ENCODE measurements at places on chromosomes 2 and 18.
A peak's percentile ranks its signal among the peaks of the same experiment; 100 is the strongest.

DNA sequence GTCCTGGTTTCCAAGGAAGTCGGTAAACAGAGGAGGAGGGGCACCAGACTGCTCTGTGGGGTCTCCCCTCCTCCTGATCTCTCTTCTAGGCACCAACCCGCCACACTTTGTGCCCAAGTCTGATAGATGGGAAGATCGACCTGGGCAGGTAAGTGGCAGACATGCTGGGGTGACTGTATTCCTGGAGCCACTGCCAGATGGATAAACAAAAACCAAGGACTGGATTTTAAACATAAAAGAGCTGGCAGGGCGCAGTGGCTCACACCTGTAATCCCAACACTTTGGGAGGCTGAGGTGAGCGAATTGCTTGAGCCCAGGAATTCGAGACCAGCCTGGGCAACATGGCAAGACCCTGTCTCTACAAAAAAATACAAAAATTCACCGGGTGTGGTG lies 181.2 kb downstream of the ANAPC1 start:
- no peak for DNase-seq

DNA sequence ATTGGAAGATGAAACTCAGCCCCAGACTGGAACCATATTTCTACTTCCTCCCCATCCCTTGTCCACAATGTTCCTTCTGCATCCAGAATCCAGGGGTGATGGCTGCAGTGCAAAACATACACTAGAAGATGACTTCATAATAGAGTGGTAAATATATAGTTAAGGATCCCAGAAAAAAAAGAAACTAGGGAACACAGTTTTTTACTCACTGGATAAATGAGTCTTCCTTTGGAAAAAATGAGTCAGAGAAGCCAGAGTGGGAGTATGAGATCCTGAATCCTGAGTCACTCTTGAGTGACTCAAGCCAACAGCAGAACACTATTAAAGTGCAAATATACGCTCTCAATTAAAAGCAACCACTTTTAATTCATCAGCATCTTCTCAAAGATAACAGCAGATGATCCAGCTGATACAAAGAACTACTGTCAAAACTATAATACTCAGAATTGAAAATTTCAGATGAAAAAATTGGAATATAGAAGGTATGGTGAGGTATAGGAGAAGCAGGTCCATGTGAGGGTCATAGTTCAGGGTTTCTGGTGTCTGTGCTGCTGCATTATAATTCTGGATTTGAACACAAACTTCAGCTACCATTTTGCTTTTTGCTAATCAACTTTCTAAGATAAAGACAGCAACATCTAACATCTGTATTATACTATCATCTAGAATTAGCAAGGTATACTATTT lies 987.2 kb upstream of the CDH2 start:
- no peak for DNase-seq

DNA sequence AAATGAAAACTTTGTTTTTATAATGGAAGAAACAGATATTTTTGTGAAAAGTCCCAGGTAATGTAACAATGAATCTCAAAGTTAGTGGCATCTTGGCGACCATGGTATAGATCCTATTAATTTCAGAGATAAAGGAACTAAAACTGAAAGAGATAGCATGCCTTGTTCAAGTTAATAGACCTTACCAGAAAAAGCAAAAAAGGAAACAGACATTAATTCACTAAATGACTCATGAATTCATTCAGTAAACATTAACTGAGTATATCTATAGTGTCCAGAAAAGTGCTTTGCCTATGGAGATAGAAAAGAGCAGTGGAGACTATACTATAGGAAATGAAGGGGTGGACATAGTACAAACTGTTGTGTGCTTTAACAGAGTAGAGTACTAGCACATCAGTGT lies 763.3 kb downstream of the TRIB2 start:
- DNase-seq: no peak

DNA sequence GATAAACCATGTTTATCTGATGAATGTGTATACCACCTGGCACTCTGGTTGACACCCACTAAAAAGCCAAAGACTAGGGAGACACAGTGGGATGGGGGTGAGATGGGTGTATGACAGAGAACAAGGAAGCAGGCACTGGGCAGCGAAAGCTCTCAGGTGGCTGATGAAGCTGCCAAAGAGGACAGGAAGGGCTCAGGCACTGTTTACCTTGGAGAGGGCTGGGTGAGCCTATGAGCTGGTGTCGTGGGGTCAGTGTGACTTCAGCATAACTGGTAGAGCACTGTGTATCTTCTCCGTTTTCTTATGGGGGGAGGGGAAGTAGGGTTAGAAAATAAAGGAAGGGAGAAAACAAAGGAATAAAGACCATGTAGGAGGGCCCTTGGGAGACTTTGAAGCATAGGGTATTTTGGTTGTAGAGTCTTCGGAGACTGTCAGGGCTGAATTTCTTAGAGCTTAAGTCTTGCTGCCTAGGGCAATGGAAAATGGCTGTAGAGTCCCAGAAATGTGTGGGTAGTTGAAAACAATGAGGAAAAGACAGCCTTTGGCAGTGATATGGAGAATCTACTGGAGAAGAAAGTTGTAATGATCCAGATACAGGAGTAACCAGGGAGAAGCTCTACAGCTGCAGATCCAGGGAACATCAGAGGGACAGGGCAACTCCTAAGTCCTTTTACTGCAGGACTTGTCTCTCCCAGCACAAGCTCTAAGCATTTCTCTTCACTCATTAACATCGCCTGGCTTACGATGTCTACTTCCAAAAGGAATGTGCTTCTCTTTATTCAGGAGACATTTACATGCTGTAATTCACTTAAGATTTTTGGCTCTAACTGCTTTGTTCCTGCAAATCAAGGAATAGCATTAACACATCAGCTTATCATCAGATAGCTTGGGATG lies 120.0 kb downstream of the AQP4 start:
- no peak for DNase-seq

DNA sequence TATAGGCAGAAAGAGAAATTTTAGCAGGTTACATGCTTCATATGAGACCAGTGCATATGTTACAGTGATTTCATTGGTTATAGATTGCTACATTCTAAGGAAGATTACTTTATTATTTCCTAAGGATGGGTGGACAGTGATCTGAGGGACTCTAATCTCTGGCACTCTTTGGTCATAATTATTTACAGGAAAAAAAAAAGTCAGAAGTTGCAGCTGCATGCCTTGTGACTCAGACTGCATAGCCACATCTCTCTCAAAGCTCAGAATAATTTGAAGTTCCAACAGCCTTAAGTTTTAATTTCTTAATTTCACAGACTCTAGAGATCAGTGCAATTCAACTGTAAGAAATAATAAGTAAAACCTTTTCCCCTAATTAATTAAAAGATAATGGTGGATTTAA lies 27.1 kb upstream of the BARD1 start:
- no peak for DNase-seq

DNA sequence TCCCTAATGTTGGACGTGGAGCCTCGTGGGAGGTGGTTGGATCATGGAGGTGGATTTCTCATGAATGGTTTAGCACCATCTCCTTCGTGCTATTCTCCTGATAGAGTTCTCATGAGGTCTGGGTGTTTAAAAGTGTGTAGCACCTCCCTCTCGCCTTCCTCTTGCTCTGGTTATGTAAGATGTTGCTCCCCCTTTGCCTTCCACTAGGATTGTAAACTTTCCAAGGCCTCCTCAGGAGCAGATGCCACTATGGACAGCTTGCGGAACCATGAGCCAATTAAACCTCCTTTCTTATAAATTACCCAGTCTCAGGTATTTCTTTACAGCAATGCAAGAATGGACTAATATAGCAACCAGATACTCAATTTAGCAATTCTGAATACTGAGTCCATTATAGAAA lies 82.4 kb upstream of the PELI1 start:
- no peak for DNase-seq

DNA sequence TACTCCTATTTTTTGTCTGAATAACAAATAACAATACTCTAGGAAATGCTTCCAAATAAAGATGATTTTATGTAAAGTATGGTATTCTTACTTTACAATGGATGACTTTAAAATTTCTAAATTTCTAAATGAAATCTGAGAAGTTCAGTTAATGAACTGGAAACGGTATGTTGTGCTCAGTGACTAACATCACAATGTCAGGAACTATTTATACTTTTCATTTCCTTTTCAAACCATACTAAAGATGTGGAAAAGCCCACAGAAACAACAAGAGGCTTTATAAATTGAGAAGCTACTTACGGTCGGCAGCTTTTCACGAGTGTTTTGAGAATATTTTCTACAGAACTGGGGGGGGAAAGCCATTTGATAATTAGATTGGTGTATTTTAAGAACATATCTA lies 31.1 kb downstream of the PSME4 start:
- no peak for DNase-seq

- no peak for DNase-seq
Observed at GRCh38 chr2:3319745-3320566, 57.7 kb downstream of the EIPR1 start.

- DNase-seq: peak; percentile 18
Observed at GRCh38 chr2:28544405-28544921, 48.6 kb downstream of the PLB1 start.

DNA sequence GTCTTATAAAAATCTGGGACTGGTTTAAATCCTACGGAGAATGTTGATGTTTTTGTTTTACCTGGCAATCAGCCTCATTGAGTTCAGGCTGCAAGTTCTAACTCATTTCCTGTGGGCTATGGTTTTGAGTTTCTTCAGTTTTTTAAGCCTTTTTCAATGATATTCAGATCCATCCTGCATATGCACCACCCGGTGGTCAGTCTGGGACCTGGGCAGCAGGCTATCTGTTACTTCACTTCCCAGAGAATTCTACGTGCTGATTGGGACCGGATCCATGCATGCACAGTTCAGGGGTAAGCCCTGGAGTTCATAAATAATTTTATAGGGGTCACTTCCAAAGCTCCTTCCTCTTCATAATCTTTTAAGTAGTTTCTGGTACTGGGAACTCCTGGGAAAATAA lies 339.2 kb upstream of the HNRNPA3 start:
- DNase-seq: no peak

- DNase-seq: no peak
Observed at GRCh38 chr2:200345975-200346374, 39.5 kb downstream of the SPATS2L start.

DNA sequence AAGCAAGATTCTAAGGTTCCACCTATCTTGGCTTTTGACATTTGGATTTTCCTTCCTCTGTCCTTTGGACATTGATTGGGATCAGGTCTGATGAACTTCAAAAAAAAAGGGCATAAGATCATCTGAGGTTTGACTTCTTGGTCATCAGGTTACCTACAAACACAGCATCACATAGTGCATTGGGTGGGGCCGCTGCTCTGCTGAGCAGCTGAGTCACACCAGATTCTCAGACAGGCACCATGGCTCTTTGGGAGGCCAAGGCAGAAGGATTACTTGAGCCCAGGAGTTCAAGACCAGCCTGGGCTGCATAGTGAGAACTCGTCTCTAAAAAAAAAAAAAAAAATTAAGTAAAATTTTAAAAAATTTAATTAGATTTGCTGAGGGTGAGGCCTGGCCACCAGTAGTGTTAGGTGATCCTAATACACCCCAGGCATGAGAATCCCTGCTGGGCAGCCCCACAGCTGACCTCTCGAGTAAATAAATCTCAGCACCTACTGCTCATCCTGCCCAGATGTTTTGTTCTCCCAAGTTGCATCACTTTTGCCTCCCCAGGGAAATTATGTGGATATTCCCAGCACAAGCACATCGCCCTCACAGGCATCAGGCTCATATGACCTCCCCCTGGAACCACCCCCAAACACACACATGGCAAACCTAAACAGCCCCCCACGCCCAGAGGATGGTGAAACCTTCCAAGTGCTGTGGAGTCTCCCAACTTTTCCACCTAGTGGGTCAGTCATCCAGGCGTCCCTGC lies 5.3 kb downstream of the MLPH start:
- DNase-seq: no peak

- no peak for DNase-seq
Observed at GRCh38 chr2:181785691-181786344, 105.5 kb upstream of the NEUROD1 start.

GRCh38 chr2:197079832-197080555 lies 153.5 kb upstream of the PGAP1 start:
- DNase-seq: no peak

GRCh38 chr2:217152831-217153230 lies 293.0 kb upstream of the TNP1 start:
- no peak for DNase-seq

- no peak for DNase-seq
Observed at GRCh38 chr2:239406316-239406995, 5.6 kb upstream of the HDAC4 start.
